ENCODE measurements at places on chromosomes 4 and X.
A peak's percentile ranks its signal among the peaks of the same experiment; 100 is the strongest.

DNA sequence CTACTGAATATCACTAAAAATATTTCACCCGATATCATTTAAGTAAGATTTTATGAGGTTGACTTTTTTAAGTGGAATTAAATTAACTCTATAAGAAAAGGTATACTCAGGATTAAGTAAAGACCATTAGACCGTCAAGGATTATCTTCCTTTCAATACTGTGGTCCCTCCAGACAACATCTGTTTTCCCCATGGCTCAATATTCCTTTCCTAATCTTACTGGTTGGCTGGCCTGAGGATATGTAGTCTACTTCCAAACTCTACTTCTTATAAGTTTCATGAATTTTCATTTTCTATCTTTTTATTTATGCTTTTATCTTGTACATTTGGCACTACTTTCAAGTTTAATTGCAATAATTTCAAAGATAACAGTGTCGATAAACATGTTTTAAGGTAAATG lies 725.4 kb downstream of the PCDH7 start:
- DNase-seq, result no peak

DNA sequence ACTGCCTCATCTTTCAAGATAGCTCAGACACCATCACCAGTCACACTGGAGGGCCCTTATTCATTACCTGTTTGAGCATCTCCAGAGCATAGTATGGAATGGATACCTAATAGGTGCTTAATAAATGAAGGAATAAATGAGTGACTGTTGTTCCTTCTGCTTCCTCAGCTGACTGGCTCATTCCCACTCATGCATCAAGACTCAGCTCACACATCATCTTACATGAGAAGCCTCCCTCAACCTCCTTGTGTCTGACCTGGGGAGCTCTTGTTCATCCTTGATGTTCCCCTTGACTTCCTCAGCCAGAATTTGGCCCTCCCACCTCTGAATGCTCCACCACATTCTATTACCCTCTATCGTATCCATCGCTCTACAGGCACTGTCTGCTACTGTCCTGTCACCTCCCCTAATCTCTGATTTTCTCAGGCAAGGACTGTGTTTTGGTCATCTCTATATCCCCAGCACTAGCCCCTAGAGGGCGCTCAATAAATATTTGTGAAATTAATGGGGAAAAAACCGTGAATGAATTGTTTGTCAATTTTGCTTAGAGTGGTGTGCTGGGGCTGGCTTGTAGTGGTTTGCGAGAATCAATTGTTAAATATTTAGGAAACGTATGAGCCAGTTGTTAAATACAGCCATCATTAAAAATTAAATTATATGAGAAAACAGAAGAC lies 88.3 kb downstream of the NHSL2 start:
- peak; percentile 49 for DNase-seq

DNA sequence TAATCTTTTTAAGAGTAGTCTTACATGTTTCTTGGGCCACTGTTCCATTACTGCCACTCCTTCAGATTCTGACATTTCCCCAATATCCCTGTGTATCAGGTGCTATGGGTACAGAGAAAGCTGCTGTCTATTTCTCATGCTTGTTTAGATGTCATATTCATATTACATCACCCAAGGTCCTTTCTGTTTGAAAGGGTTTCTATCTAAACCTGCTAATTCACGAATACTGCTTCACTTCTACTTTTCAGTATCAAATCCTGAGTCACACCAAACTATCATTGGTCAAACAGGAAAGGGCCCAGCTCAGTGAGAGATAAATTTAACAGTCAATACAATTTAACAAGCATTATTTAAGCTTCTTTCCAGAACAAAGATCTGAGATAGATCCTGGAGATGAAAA lies 241.4 kb downstream of the UGT8 start:
- DNase-seq, result no peak

GRCh38 chr4:156977435-156978160 lies 6.0 kb upstream of the PDGFC start:
- no peak for DNase-seq

DNA sequence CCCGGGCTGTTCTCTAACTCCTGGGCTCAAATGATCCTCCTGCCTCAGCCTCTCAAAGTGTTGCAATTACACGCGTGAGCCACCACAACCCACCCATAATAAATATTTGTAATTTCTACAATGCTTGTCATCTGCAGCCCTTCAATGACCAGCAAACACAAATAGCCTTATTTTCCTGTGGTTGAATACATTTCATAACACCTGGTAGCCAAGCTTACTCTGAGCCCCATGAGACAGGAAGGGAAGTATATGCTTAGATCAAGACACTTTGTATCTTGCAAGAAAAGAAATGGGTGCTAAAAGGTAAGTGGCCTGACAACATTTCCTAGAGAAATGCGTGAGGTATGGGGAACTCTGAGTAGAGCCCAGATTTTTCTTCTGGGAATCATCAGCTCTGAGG lies 56.9 kb upstream of the PDGFRA start:
- no peak for DNase-seq

DNA sequence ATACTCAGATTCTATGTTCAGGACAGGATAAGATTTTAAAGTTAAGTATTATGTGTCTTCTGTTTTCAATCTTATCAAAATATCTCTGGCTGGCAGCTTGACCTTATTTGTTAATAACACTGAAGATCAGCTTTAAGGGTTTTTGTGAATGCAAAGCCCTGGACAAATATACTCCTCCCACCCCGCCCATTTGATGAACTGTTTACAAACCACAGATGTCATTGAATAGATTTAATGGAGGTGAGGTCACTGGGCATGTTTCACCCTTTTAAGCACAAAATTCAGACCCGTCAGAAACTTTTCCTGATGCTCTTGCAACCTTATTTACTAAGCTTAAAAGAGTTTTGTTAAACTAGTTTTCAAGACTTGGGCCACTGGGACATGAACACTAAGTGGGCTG lies 10.1 kb upstream of the CXCL8 start:
- DNase-seq, result no peak

DNA sequence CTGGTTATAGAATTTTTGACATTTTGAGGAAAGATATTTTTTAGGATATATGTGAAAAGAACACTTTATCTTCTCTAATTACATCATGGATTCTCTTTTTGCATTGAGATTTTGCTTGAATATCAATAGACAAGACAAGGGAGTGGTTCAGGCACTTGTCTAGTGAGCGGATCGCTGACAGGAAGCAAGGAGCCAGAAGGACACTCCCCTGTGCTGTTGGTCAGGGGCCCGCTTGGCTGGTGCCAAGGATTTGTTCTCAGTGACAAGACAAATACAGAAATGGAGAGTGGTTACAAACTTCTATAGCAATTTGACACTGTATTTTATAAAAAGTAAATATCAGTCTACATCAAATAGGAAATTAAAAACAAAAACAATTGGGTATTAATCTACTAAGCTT lies 60.0 kb downstream of the SLC9B1 start:
- no peak for DNase-seq

- DNase-seq, result no peak
These were observed 26.0 kb downstream of the SH3TC1 start for GRCh38 chr4:8224975-8225625.

- DNase-seq, result no peak
These were observed 1317.0 kb downstream of the STIM2 start for GRCh38 chr4:28177641-28178040.

- DNase-seq, result no peak
These were observed 53.0 kb downstream of the POF1B start for GRCh38 chrX:85326234-85327059.

DNA sequence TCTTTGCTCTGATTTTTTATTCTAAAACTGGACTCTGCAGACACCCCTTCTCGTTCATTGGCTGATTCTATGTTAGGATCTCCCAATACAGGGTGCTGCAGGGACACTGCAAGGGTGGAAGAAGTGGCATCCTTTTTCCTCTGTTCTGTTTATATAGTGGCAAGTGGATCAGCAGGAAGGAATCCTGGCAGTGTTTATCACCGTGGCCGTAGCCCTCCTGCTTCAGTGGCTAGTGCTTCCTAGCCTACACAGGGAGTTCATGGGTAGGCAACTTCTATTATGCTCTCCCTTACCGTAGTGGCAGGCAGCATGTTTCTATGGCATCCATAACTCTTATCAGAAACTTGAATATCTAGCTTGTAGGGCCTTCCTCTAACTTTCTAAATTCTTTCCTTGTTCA lies 6.4 kb upstream of the AP1AR start:
- no peak for DNase-seq

GRCh38 chr4:91961504-91961903 lies 342.3 kb upstream of the GRID2 start:
- no peak for DNase-seq

DNA sequence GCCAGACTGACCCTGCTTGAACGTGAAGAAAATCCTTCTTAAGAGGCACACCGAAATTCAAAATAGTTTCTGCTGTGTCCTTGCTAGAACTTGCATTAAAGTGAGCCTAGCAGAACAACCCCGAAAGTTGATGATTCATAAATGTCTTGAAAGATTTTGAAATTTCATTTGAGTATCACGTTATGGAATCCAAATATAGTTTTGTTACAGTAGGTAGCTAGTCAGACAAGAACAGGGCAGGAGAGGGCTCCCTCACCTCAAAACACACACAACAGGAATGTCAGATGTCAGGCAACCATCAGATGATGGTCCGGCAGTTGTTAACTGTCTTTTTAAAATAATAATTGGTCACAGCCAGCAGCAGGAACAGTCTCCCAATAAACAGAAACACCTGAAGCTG lies 259.6 kb upstream of the GNPDA2 start:
- DNase-seq, result no peak

DNA sequence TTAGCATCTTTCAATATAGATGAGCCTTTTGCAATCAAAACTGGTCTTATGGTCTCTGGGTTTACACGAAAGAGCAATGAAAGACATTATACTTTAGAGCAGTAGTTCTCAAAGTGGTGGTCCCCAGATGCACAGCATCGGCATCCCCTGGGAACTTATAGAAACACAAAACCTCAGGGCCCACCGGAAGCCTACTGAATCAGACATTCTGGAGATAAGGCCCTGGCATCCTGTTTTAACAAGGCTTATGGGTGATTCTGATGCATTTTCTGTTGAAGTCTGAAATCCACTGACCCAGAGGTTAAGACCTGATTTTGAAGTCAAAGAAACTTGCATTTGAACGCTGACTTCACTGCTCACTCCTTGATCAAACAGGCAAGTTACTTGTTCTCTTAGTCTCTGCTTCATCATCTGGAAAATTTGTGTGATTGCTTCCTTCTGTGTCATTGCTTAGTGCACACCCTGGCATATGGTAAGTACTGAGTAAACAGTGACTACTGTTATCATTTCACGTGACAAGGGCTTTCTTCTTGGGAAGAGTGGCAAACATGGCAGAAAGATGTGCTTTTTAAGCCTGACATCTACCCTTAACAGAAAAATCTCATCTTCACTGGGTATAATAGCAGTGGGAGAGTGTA lies 14.5 kb downstream of the CHRNA9 start:
- DNase-seq, result no peak

- DNase-seq, result peak; percentile 13
These were observed 39.6 kb upstream of the DIPK2B start for GRCh38 chrX:45240301-45240700.

DNA sequence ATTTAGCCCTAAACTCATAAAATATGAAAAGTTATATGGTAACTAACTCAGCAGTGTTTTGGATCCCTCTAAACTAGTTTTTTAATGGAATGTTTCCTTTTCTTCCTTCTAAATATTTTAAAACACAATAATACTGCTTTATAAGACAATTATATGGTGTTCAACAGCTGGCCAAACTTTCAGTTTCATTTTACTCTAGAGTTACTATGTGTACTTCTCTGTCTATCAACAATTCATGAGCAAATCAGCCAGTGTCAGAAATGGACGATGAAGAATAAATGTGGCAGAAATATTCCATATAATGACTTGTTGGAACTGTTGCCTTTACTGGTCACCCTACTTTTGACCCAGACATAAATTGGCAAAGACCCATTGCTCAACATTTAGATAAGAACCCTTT lies 64.8 kb upstream of the CXXC4 start:
- no peak for DNase-seq

DNA sequence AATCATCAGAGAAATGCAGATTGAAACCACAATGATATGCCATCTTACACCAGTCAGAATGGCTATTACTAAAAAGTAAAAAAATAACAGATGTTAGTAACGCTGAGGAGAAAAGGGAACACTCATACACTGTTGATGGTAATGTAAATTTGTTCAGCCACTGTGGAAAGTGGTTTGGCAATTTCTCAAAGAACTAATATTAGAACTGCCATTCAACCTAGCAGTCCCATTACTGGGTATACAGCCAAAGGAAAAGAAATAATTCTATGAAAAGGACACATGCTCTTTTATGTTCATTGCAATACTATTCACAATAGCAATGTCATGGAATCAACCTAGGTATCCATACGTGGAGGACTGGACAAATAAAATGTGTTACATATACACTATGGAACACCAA lies 566.3 kb downstream of the STPG2 start:
- no peak for DNase-seq

- DNase-seq, result no peak
These were observed 41.8 kb downstream of the GASK1B start for GRCh38 chr4:158131027-158131426.

DNA sequence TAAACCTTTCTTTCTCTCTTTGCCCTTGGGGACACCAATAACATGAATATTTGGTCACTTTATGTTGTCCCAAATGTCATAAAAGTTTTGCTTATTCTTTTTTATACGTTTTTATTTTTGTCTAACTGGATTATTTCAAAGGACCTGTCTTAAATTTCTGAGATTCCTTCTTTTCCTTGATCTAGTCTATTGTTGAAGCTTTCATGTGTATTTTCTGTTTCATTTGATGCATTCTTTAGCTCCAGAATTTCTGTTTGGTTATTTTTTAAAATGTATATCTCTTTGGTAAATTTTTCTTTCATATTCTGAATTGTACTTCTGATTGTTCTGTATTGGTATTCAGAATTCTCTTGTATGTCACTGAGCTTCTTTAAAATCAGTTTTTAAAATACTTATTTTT lies 88.3 kb downstream of the PTCHD1 start:
- DNase-seq, result no peak

DNA sequence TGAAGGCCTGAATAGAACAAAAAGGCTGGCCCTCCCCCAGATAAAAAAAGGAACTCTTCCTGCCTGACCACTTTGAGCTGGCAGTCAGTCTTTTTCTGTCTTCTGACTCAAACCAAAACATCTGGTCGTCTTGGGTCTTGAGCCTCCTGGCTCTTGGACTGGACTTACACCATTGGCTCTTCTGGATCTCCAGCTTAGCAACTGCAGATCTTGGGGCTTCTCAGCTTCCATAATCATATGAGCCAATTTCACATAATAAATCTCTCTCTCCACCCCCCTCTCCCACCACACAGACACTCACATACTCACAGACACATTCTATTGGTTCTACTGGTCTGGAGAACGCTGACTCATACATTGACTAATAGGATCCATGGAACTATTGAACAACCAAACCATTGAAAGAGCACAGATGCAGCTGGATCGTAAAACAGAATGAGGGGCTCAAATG lies 15.6 kb upstream of the CWH43 start:
- DNase-seq, result no peak

DNA sequence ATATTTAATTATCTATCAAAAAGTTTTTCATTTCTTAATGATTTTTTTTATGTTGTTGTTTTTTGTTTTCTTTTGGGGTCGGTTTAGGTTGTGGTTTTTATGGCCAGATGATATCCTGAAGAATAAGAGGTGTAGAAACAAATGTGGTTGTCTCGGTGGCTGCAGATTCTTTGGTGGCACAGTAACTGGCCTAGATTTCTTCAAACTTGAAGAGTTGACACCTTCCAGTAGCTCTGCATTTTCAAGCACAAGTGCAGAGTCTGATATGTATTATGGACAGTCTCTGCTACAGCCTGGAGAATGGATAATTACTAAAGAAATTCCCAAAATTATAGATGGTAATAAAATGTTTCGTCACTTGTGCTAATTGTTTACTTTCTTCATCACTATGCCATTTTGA lies 82.6 kb downstream of the BLTP1 start:
- no peak for DNase-seq

GRCh38 chr4:120816296-120816965 lies 106.1 kb downstream of the PRDM5 start:
- DNase-seq, result no peak

Data from activated naive CD4-positive, alpha-beta T cell treated with anti-CD3 and anti-CD28 coated beads for 36 hours (primary cell).